Upper lobe of right lung (tissue), 1 donor: ENCODE measurements at places on chromosomes 7 and 10.

- DNase-seq = no peak
These were observed 376.8 kb upstream of the PHF14 start for GRCh38 chr7:10596827-10597226.

DNA sequence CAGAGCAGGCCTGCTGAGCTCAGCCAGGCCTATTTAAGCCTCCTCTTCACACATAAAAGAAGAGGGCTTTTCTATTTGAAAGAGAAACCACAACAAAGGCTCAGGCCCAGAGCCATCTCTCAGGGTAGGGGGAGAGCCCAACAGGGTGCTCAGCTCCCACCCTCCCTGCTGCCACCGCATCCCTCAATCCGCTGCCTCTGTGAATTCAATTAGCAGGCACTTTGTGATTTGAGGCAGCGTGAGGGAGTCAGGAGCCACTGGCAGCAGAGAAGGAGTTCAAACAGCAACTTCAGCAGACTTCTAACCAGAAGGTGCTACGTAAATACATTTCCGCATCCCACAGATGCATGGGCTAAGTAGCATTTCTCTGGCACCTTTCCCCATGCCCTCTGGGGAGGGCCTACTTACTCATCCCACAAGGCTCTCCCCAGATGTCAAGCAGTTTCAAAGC lies 45.2 kb downstream of the LRRC20 start:
- no peak for DNase-seq

DNA sequence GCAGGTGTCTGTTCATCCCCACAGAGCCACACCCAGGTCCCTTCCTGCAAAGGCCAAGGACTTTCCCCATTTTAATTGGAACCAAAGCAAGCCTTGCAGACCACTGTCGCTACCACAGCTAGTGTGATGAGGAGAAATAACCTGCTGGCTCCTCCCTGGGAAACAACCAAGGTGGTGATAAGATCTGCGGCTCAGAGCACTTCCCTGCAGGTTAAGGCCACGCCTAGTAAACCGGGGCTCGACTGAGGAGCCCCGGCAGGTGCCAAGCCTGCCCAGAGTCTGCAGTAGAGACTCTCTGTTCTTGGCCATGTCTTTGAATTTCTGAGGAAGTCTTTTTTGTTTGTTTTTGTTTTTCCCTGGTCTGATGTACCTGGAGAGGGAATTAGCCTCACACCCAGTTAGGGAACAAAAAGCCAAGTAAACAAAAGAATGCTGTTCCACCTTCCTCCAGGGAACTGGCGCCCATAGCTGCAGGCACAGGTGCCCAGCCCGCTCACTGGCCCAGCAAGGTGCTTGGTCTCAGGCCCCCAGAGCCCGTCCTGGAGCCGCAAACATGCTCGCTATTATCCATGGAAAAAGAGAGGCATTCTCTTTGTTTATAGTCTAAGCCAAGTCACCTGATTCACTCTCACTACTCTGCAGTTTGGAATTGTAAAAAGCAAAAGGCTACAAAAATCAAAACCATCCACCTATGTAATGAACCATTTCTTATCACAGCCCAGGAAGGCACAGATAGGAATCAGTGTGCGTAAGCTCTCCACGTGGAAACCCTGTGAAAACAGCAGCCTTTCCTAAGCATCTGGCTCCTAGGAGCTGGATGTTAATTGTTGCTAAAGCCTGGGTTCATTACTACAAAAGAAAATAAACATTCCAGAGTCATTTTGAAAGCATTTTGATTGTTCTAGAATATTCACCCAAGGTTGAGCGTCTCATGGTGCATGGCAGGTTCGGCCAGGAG lies 2.7 kb downstream of the GPR146 start:
- DNase-seq = no peak

GRCh38 chr7:97377713-97378112 lies 260.2 kb downstream of the SDHAF3 start:
- DNase-seq = no peak

- DNase-seq = no peak
These were observed 627.9 kb upstream of the MGMT start for GRCh38 chr10:128839134-128839533.

DNA sequence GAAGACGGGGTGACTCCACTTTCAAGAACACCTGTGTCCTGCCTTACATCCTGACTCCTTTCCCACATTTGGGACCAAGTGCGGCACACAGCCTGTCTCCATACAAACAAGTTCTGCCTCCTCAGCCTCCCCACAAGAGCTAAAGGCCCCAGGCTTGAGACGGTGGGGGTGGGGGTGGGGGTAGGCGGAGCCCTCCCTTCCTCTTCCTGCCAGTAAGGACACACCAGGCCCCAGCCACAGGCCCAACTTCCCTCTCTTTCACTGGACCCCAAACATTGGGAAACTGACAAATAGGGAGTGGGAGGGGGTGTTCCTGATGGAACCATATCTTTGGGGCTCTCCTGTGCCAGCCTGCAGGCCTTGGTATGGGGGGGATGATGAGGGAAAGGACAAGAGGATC lies 4.6 kb downstream of the CDK5 start:
- DNase-seq = no peak

DNA sequence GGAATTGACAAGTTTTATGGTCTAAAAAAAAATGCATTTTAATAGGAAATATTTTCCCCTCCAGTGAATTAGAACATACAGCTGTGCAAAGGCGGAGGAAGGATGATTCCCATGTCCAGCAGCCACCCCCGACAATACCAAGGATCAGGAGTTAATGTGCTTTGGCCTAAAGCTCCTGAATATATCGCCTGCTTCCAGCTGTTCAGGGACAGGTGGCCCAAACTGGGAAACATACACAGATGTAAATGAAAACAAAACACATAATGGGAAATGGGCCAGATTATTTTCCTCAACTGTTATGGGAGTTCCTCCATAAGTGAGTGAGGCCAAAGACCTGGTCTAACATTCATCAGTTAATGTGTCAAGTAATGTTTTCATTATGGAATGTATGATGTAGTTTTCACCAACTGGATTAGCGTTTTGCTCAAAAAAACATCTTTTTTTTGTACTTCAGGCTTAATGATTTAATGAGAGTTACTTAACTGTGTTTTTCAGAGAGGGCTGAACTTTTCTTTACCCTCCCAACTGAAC lies 55.1 kb upstream of the LAMB1 start:
- DNase-seq = no peak

- DNase-seq = no peak
These were observed 13.0 kb downstream of the DPY19L1 start for GRCh38 chr7:35024298-35024697.
